Spinal cord (tissue), 10 donors: ENCODE measurements at places on chromosomes 13 and 19.
A peak's percentile ranks its signal among the peaks of the same experiment; 100 is the strongest.

DNA sequence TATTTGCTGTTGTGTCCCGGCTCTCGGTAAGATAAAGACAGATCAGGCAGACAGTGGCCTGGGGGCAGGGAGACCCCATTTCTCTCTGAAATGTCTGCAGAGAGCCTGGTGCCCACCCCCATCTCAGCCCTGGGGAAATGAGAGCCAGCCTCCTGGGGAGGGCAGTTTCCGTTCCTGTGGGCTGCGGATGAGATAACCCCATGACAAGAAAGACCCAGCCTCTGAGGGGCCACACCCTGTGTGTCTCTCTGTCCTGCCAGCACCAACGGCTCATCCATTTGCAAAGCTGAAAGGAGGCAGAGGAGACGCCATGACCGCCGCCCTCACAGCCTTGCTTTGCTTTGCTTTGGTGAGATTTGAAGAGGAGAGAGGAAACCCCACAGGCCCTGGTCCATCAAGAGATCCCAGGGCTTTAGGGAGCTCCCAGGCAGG lies 28.1 kb upstream of the KIR3DL3 start:
- H3K36me3 ChIP-seq = no peaks in the 10 kb centered on the region
- no peaks in the 10 kb centered on the region for H3K4me1 ChIP-seq
- H3K4me3 ChIP-seq = no peak overlapping the region
- DNase-seq = no peak
- no peak overlapping the region for H3K27ac ChIP-seq
- H3K27me3 ChIP-seq = no peaks in the 10 kb centered on the region

DNA sequence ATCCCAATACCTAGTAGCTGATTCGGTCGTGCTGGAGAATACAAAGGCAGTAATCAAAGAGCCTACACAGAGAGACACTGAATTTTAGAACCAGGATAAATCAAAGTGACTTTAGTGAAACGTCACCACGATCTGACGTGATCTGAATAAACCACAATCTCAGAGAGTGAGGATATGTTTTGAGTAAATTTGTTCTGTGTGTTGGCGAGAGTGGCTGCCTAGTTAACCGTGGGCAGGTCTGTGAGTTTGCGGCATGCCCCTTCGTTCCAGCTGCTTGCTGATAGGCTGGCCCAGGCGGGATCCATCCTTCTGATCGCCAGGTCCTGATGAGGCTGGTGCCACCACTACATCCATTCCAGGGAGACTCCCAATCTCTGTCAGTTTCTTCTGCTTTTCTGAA lies 40.4 kb downstream of the LRCH1 start:
- no peaks in the 10 kb centered on the region for H3K27me3 ChIP-seq
- H3K4me1 ChIP-seq = no peaks in the 10 kb centered on the region
- no peaks in the 10 kb centered on the region for H3K36me3 ChIP-seq

- DNase-seq = no peak
- H3K27me3 ChIP-seq = no peaks in the 10 kb centered on the region
- no peak overlapping the region for H3K4me3 ChIP-seq
- no peak overlapping the region for H3K27ac ChIP-seq
- H3K4me1 ChIP-seq = no peaks in the 10 kb centered on the region
Observed at GRCh38 chr13:21834521-21834920, 163.6 kb downstream of the FGF9 start.

DNA sequence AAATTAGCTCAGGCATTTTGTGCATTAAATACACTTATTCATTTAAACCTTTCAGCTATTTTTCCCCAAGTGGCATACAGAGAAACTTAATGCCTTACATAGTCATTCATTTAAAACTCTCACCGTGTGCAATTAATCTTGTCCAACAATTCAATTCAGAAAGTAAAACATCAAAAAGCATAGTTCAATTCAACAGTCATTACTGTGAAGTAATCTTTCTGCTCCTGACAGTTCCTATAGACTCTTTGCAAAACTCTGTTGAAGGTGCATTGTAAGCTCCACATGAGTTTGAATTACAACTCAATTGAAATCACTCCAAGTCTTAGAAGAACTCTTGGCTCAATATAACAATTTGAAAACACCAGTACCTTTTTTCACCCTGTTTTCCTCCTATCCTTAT lies 228.3 kb downstream of the DACH1 start:
- no peaks in the 10 kb centered on the region for H3K4me1 ChIP-seq
- DNase-seq = no peak
- no peak overlapping the region for H3K4me3 ChIP-seq
- H3K36me3 ChIP-seq = no peaks in the 10 kb centered on the region

- no peaks in the 10 kb centered on the region for H3K36me3 ChIP-seq
- DNase-seq = no peak
- H3K27ac ChIP-seq = no peak overlapping the region
- peaks cover 15% of the 10 kb centered on the region for H3K27me3 ChIP-seq
- peaks cover 1% of the 10 kb centered on the region for H3K4me1 ChIP-seq
Observed at GRCh38 chr19:6470173-6470572, 6.1 kb downstream of the CRB3 start.

- DNase-seq = no peak
- no peaks in the 10 kb centered on the region for H3K27me3 ChIP-seq
- H3K27ac ChIP-seq = no peak overlapping the region
- no peaks in the 10 kb centered on the region for H3K4me1 ChIP-seq
- H3K4me3 ChIP-seq = no peak overlapping the region
Observed at GRCh38 chr13:45472171-45472705, 7.5 kb downstream of the COG3 start.

GRCh38 chr19:53792721-53793433 lies 31.2 kb downstream of the NLRP12 start:
- peaks cover 7% of the 10 kb centered on the region for H3K4me1 ChIP-seq
- peak; percentile 71 for DNase-seq
- no peak overlapping the region for H3K4me3 ChIP-seq
- no peaks in the 10 kb centered on the region for H3K27me3 ChIP-seq
